ENCODE measurements at places on chromosomes 4 and X.

GRCh38 chr4:76611616-76612207 lies 176.7 kb downstream of the SHROOM3 start:
- no peak for DNase-seq

- DNase-seq, result no peak
These were observed 1083.5 kb upstream of the GRID2 start for GRCh38 chr4:91220315-91220714.

DNA sequence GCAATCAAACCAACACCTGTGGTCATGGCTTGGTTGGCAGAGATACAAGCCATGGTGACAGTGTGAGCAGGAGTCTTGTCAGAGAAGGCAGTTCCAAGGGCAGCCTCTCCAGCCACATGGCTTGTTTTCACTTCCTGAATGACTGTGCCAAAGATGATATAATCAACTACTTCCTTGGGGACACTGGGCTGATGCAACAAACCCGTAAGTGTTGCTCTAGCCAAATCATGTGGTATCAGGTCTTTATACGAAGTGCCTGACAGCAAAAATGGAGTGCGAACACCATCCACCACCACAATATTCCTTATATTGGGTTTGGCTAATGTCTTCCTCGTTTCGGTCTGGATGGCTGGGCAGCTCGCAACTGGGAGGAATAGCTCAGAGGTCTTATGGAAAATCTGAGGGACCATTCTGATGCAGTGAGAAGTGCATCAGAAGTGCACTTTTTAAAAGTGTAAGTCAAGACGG lies 922.0 kb downstream of the NLGN4X start:
- DNase-seq, result peak; percentile 70

GRCh38 chr4:73436674-73437557 lies 895 bp downstream of the AFP start:
- DNase-seq, result no peak

GRCh38 chr4:57158221-57158620 lies 48.0 kb upstream of the IGFBP7 start:
- no peak for DNase-seq

GRCh38 chrX:39903343-39903742 lies 194.4 kb downstream of the BCOR start:
- DNase-seq, result no peak

DNA sequence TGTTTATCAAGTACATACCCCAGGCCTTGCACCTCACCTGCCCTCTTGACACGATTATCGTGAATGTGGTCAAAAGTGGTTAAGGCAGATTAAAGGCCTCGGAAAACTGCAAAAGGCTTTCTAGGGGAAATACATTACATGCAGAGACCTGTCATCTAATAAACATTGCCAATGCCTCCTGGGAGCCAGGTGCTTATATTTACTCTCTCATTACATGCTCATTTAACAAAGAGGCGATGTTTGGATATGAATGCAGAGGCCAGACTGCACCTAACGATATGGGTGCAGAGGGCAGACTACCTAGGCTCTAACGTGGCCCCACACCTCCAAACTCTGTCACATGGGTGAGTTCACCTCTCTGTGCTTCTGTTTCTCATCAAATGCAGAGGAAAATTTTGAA lies 14.5 kb downstream of the CRMP1 start:
- DNase-seq, result no peak

DNA sequence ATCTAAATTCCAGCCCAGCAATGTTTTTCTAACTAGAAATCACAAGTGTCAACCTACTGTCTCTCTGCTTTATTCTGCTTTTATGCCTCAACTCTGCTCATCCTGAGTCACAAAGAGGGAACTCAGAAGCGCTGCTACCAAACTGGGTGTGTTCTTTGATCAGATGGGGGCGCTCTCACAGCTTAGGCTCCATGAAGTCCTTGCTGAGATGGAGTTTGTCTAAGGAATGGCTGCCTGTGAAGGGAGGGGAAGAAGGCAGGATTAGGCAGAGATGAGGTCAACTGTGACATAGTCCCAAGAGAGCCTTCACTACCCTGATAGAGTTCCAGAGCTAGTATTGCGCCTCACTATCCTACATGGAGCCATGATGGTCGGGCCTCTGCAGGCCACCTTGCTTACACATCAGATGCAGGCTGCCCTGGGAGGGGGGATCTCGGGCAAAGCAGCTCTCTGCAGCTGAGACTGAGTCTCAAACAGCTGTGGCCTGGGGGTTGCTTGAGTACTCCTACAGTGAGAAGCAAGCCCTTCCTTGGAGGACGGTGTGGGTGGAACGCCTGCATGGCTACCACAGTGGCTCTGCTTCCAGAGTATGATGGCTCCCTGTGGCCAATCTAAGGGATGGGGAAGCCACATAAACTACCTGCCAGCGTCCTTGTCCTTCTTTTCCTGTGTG lies 219.9 kb downstream of the CCNG2 start:
- DNase-seq, result no peak

Measured in HL-60 (cell line).